Activated effector memory CD4-positive, alpha-beta T cell treated with Interleukin-2 at 50 U/mL for 16 hours (primary cell): ENCODE measurements at places on chromosomes 6 and 20.

- no peak for DNase-seq
Observed at GRCh38 chr6:22764496-22764895, 195.1 kb downstream of the HDGFL1 start.

- DNase-seq: no peak
Observed at GRCh38 chr6:26224940-26225847, 138.0 kb downstream of the HFE start.

DNA sequence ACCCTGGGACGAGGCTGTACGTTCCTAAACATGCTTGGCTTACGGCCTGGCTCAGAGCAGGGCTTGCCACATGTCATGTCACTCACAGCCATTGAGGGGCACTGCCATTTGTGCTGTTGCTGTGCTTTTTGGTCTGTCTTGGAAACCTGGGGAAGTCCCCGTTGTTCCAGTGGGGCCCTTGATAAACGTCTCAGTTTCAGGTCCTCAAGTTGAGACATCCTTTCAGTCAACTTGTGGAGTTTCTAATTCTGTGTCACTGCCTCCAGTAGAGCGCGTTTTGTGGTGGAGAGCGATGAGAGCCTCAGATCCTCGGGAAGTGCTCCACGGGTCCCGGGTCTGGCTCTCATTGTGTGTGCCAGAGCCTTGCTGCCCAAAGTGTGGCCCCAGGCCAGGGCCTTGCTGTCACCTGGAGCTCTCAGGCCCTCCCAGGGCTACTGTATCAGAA is 43.0 kb upstream of the CCR6 start:
- peak; percentile 44 for DNase-seq

DNA sequence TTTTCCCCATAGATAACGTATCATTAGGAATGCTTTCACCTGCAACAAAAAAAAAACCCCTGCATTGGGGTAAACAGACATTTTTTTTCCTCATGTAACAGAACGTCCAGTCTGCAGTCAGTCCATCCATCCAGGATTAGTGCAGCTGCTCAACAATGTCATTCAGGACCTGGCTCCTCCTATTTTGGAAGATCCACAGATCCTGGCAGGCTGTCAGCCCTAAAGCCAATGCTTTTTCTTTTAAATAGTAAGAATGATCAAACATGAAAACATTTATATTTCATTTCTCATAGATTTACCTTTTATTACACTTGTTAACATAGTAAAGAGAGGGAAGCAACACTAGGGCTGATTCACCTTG is 116.5 kb upstream of the CCDC28A start:
- no peak for DNase-seq

GRCh38 chr20:1816384-1817381 is 78.5 kb upstream of the SIRPA start:
- no peak for DNase-seq

GRCh38 chr6:124622351-124622750 is 339.9 kb upstream of the RNF217 start:
- DNase-seq: no peak

- DNase-seq: no peak
Observed at GRCh38 chr6:29466241-29466640, 9.3 kb downstream of the OR2H1 start.

DNA sequence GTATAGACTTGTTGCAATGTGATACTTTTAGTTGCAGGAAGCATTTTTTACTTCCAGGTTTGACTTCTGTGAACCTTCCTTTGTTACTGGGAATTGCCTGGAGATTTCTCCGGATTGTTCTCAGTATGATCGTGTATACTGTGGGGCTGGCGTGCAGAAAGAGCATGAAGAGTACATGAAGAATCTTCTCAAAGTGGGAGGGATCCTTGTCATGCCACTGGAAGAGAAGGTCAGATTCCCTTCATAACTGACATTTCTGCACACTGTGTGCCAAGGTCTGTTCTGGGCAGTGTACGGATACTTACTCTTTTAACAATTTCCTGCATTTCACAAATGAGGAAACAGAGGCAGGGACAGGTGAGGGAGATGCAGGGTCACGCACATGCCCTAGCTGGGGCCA is 9.7 kb downstream of the PCMTD2 start:
- DNase-seq: no peak

GRCh38 chr6:56036916-56037600 is 161.7 kb upstream of the BMP5 start:
- DNase-seq: no peak

- DNase-seq: no peak
Observed at GRCh38 chr6:52155791-52156576, 30.2 kb upstream of the IL17A start.

- DNase-seq: no peak
Observed at GRCh38 chr6:73636048-73636447, 17.7 kb downstream of the SLC17A5 start.

DNA sequence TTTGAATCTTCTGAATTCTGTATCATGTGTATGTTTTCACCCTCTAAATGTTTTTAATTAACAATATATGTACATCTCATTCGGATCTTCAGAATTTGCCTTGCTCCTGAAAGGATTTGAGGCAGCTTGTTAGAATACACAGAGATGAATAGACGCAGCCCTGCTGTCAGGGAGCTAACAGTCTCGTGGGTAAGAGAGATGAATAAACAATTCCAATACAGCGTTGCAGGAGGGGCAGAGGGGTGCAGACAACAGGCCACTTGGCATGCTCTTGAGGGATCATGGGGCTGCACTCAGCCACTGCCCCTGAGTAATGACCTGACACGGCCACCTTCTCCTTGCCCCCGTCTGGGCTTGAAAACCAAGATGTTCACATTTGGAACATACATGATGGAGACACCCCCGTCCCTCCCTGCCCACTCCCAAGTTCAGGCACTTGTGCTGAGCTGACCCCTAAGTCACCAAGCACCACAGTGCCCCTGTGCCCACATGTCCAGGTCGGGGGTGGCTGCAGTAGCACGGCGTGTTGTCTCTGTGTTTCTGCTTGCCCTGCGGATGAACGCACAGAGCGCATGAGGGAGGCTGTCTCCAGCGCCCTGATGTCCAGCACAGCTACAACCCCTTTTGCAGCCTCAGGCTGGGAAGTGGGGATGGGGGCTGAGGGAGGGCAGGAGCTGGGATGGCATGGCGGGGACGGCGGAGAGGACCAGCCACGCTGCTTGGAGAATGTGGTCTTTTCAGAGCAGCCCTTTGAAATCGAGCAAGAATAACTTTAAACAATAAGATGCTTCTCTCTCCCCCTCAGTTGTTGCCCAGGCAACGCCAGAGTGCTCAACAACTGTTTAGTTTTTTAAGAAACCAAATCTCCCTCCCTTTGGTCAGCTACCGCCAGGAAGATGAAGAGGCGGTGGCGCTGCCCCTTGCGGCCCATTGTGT is 33.0 kb upstream of the CDH22 start:
- DNase-seq: no peak

- DNase-seq: no peak
Observed at GRCh38 chr6:5672581-5673011, 334.1 kb downstream of the NRN1 start.

GRCh38 chr6:148535381-148535780 is 192.7 kb downstream of the SASH1 start:
- no peak for DNase-seq

- DNase-seq: no peak
Observed at GRCh38 chr6:34723203-34723602, 26.6 kb upstream of the ILRUN start.

GRCh38 chr6:132795461-132795860 is 3.0 kb downstream of the SLC18B1 start:
- DNase-seq: no peak

DNA sequence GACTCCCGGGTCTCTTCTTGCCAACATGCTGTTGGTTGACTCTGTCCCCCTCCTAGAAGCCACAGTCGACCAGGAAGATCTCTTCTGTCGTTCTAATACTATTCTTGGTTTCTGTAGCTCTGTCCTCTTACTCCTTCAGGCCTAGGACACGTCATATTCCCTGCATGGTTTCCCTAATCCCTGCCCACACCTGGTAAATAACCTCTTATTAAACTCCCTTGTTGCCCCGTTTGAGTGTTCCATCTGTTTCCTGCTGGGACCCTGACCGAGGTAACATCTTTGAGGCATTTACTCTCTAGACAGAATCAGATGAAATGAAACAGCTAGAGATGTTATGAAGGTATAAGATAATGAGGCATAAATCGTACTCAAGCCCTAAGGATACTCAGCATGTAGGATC is 68.1 kb downstream of the PLCB4 start:
- no peak for DNase-seq

DNA sequence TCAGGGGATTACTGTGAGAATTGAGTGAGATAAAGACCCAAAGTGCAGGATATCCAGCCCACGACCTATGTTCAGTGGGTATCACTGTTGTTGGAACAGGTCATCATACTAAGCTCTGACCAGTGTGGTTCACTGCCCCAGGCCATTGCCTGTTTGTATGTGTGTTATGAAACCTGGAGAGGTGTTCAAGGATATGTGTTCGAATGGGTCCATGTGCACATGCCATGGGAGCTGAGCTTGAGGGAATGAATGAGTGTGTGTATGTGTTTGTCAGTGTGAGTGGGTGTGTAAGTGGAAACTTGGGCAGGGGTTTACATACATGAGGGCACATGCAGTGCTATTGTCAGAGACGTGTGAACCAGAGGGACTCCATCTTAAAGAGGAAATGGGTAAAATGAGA is 17.7 kb upstream of the AHCY start:
- DNase-seq: no peak

- no peak for DNase-seq
Observed at GRCh38 chr20:54167909-54168872, 5.6 kb downstream of the CYP24A1 start.

DNA sequence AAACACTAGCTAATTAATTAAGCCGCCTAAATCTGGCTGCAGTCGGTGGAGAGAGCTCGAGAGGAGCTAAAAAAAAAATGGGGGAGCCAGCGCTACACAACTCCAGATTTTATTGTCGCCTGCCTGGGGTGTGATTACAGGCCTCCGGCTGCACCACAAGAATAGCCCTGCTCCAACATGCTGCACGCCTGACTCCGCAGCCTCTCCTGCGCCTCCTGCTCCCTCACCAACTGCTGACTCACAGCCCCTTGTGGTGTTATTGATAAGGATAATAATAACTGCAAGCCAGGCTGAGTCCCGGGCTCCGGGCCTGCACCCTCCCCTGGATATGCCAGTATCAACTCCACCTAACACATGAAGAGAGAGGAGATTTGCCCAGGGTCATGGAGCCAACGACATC is 16.8 kb downstream of the SIRPA start:
- DNase-seq: no peak

DNA sequence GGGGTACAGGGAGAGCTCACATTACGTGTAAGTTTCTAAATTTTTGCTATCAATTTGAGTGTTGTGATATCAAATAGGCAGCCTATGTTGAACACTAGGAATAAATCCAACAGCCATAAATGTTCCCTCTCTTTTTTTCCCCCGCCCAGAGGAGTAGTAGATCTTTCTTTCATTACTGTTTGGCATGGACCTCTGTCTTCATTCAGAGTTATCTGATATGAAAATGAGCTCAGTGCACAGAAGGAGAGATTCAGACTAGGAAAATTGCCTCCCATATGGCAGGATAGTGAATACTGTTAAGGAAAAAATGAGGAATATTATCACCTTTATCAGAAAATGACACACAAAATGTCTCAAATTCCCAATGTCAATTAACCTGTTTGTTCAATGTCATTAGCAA is 110.0 kb upstream of the EYS start:
- DNase-seq: no peak

DNA sequence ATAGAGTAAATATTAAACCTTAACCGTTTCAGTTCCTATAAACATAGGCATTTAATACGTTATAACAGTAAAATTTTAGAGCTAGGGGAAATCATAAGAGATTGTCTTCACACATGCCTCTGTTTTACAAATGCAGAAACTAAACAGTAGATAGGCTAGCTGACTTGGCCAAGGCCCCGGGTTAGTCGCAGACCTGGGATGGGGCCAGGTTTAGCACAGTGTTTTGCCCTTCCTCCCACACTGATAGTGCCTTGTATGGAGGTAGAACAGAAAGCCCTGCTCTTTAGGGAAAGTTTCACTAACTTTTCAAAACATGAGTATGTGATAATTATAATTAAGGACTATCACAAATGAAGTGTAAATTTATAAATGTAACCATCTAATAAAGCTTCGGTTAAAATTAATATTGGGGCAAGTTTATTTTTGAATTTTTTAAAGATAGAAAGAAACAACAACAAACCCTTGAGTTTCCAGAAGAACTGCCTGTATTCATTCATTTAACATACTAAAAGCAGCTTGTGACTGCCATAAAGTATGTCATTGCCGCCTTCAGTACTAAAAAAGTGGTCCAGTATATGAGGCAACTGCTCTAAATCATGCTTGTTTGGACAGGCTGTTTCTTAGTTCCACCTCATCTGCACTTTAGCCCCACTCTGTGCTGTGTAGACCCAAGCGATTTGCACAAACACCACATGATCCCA is 62.5 kb upstream of the LOC128125822 start:
- no peak for DNase-seq

GRCh38 chr6:150992262-150992661 is 126.8 kb downstream of the MTHFD1L start:
- DNase-seq: no peak

GRCh38 chr6:11989386-11989785 is 22.7 kb upstream of the HIVEP1 start:
- no peak for DNase-seq

GRCh38 chr6:33273924-33274902 is 2.3 kb downstream of the RPS18 start:
- DNase-seq: no peak

- DNase-seq: no peak
Observed at GRCh38 chr6:72972579-72972978, 252.7 kb downstream of the KHDC1L start.
